ENCODE measurements at places on chromosomes 16 and 17.
A peak's percentile ranks its signal among the peaks of the same experiment; 100 is the strongest.

- no peak for DNase-seq
These were observed 68.0 kb downstream of the KNOP1 start for GRCh38 chr16:19649980-19650379.

DNA sequence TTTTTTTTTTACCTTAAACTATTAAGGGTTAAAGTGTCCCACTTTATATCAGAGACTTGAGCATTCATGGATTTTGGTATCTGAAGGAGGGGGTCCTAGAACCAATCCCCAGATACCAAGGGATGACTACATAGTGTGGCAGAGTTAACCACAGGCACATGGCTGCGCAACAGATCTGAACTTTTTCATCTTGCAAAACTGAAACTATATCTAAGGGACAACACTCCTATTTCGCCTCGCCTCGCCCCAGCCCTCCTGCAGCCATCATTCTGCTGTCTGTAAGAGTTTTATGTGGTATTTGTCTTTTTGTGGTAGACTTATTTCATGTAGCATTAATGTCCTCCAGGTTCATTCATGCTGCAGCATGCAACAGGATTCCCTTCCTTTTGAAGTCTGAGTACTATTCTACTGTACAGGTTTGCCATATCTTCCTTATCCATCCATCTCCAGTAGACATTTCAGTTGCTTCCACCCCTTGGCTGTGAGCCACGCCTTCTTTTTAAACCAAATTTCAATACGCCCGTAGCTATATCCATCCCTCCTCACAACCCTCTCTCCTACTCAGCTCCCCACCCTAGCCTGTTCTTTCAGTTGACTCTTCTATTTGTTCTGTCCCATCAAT lies 53.2 kb downstream of the AMFR start:
- no peak for DNase-seq

DNA sequence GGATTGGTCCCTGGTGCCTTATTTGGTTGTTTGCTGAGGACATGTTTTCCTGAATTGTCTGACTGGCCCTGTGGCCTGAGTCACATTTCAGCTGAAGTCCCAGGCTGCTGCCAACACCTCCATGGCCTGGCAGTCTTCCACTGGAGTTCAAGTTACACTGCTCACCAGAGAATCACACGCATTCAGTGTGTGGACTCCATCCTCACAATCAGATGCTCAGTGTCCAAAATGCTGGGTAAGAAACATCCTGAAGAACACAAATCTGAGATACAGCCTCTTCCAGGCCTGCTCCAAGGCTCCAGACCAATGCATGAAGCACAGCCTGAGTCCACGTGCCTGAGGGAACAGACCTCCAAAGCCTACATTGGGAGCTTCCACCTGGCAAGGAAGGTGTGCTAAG lies 19.2 kb downstream of the CD300LB start:
- no peak for DNase-seq

GRCh38 chr17:21029036-21029435 lies 13.8 kb downstream of the USP22 start:
- DNase-seq, result no peak

DNA sequence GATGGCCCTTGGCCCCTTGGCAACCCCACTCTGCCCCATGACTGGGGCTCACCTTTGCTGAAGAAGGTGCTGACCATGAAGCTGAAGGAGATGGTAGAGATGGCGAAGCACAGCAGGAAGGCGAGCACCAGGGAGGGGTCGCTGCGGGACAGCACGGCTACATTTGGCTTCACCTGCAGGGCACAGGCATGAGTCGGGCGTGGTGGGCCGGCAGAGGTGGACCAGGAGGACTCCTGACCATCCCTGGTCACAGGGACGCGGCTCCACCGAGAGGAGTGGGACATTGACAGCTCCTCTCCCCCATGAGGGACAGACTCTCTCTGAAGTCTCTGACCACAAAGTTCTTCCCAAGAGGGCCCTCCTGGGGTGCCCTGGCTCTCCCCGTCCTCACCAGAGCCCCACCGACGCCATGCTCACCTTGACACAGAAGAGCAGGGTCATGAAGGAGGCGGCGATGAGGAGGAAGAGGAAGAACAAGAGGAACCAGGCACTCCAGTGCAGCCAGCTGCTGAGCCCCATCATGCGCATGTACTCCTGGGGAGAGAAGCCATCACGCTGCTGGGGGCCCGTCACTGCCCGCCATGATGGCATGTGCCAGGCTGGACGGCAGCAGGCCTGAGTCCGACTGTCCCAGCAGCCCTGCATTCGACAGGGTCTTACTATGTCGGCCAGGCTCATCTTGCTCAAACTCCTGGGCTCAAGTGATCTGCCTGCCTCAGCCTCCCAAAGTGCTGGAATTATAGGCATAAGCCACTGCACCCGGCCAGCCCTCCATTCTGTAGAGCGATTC lies 23.1 kb downstream of the ABCA3 start:
- DNase-seq, result no peak

DNA sequence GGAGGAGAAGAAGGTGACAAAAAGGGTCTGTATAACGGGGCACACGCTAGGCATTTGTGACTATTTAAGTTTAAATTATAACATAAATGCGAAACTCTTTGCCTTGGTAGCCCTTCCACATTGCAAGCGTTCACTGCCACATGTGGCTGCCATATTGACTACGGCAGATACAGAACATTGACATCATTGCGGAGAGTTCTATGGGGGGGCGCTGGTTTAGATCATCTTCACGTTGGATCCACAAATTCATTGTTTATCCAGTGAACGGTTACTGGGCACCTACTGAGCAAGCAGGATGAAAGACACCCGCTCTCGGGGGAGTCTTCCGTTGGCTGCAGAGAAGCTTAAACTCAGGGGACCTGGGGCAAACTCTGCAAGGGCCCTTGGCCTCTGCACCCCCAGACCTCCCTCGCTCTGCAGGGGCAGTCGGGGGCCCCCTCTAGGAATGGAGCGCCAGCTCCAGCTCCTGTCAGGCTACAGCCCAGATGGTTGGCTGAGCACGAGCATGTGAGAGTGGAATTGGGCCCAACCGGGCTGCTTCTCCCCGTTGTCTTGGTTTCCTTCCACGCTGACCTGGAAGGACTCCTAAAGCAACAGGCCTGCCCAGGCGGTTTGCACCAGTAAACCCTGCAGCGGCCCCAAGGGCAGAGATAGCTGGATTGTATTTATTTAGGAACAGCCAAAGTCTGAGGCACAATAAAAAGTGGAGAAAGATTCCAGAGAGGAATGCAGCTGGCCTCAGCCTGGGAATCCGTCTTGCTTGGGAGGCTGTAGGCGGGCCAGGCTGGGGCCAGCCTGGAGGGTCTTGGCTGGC lies 172.2 kb downstream of the SEC14L1 start:
- DNase-seq, result no peak

DNA sequence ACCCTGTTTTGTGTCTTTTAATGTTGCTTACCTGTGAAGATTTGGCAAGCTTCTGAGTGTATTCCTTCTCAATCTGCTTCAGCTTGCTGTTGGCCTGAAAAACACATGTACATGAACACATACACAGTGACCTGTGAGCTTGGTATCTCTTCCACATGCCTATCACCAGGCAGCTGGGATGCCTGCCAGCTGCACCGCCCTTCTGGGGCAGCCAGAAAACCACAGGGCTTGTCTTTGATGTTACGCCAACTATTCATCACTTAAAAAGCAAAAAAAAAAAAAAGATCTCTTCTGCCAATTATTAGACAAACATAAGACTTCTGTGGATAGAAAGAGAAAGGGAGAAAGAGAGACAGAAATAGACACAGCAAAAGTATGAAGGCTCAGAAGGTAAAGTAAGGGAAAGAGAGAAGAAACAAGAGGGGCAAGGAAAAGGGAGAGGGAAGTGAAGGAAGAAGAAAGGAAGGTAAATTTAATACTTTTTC lies 189.2 kb upstream of the AXIN2 start:
- no peak for DNase-seq

GRCh38 chr17:83026311-83026811 lies 53.0 kb upstream of the METRNL start:
- no peak for DNase-seq

- no peak for DNase-seq
These were observed 238.7 kb upstream of the ZFHX3 start for GRCh38 chr16:73286346-73287267.

GRCh38 chr17:37527249-37527851 lies 37.7 kb downstream of the DUSP14 start:
- DNase-seq, result no peak

DNA sequence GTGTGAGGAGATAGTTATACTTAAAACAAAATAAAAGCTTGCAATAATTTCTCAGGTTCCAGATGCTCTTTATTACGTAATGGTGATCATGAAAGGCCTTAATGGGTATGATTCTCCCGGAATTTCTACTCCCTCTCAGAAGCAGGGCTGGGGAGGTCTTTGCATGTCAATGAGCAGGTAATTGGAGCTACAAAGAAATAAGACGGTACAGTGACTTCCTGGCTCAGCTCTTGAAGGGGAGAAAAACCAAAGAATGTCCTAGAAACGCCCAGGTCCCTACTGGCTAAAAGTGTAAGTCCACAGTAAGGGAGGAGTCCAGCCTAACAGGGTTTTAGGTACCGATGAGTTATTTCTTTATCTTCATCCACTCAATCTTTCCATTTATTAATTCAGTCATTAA lies 390.9 kb downstream of the TMEM114 start:
- DNase-seq, result no peak

DNA sequence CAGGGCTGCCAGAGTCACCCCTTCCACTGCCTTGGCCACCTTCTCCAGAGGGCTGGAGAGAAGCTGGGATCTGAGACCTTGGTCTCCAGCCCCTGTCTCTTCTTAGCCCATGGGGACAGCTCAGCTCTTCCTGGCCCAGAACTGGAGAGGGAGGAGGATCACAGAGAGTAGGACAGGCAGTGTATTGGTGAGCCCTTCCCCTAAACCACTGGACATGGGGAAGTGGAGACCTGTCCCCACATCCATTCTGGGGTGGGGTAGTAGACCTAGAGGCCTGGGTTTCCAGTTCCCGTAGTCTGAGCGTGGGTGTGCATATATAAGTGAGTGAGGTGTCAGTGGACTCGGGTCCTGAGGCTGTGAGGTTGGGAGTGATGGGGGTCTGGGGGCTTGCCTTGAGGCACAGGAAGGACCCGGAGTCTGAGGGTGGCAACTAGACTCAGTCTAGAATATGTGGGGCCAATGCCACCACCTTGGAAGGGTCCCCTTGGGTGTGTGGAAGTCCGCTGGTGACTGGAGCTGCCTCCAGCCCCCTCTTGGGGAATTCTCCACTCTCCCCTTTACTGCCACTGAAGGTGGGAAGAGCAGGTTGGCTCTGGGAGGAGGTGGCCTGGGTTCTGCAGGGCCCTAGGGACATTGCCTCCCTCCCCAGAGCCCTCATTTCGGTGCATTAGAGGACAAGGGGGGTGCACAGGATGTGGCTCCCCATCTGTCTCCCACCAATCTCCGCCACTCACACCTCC lies 19.9 kb downstream of the GJD3 start:
- DNase-seq, result no peak

GRCh38 chr16:82497139-82497538 lies 129.6 kb upstream of the CDH13 start:
- no peak for DNase-seq

DNA sequence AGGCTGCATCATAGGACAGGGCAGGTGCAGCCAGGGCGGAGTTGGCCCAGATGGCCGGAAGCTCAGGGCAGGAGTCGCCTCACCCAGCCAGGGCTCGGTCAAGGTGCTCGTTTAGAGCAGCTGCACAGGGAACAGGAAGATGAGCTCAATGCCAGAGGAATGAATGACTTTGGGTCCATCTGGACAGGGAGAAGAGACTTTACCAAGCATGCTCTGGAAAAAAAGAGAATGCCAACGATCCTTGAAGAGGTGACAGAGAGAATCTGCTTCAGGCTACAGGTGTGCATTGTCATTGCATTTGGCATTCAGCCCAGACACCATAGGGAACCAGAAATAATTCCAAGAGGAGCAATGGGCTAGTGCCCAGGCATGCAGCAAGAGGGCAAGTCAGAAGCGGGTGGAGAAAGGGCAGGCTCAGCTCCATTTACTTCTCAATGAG lies 6.7 kb upstream of the MPP3 start:
- peak; percentile 93 for DNase-seq

GRCh38 chr16:9645911-9646310 lies 536.3 kb downstream of the GRIN2A start:
- DNase-seq, result no peak

- DNase-seq, result no peak
These were observed 73.0 kb downstream of the BMERB1 start for GRCh38 chr16:15507301-15507958.

- peak; percentile 36 for DNase-seq
These were observed 23.2 kb downstream of the DYNC1LI2 start for GRCh38 chr16:66728117-66728787.

DNA sequence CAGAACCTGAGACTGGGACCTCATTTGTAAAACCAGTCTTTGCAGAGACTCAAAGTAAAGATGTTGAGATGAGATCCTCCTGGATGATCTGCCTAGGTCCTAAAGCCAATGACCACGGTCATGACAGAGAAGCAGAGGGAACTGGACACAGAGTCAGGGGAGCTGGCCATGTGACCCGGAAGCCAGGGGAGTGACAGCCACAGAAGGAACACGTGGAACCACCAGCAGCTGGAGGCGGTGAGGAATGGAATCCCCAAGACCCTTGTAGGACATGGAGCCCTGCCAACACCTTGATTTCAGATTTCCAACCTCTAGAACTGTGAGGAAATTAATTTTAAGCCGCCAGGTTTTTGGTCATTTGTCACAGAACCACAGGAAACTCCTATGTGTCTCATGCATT lies 37.0 kb downstream of the USP22 start:
- no peak for DNase-seq

DNA sequence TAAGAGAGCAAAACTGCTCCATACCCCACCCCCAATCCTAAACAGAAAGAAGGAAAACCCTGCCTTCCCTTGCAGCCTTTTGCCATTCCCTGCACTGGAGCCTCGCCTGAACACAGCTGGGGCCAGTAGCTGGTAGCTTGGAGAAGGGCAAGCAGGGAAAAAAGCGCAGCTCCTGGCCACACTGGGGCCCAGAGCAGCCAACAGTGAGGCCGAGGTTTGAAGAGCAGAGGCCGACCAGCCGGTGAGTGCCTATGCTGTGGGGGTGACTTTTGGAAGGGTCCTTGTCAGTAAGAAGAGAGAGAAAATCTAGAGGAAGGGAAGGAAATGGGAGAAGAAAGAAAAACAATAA lies 3.2 kb upstream of the HOXB9 start:
- no peak for DNase-seq

- DNase-seq, result no peak
These were observed 19.8 kb upstream of the ADCY7 start for GRCh38 chr16:50246299-50247122.

DNA sequence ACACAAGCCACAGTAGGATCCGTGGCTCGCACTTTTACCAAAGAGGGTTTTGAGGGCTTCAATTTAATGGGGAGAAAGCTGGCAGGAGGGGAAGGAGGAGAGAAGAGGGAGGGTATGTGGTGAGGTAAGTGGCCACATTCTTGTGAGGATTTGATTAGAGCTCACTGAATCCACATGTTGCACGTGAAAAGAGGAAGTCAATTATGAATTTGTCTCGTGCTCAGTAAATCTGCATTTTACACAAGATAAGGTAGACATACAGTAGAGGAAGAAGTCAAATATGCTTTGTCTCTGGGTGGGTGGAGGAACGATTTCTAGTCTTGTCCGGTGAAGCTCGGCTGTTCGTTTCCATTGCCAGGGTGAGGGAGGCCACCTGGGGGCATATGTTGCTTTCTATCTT lies 862 bp downstream of the ZNF232 start:
- no peak for DNase-seq
